Stimulated activated CD4-positive, alpha-beta T cell treated with anti-CD3 and anti-CD28 coated beads, Interleukin-1b, Interleukin-23, amount 100 ng/mL, for 1 hour (primary cell): ENCODE measurements at places on chromosomes 16 and 17.
A peak's percentile ranks its signal among the peaks of the same experiment; 100 is the strongest.

DNA sequence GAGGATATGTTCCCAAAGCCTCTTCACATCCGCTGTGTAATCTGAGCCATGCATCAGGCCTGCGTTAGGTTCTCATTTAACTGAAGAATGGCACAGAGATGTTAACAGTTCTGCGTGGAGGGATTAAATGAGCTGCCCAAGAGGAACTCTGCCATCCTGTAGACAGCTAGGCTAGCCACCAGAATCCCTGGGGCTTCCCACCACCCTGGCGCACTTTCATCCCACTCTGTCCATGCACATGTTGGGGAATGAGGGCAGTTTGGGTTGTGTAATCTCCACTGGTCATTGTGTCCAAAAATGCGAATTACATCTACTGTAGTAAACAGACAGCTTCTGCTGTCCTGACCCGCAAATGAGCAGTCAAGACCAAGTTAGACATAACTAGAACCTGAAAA, 1.0 kb upstream of the GLG1 start:
- DNase-seq: no peak

DNA sequence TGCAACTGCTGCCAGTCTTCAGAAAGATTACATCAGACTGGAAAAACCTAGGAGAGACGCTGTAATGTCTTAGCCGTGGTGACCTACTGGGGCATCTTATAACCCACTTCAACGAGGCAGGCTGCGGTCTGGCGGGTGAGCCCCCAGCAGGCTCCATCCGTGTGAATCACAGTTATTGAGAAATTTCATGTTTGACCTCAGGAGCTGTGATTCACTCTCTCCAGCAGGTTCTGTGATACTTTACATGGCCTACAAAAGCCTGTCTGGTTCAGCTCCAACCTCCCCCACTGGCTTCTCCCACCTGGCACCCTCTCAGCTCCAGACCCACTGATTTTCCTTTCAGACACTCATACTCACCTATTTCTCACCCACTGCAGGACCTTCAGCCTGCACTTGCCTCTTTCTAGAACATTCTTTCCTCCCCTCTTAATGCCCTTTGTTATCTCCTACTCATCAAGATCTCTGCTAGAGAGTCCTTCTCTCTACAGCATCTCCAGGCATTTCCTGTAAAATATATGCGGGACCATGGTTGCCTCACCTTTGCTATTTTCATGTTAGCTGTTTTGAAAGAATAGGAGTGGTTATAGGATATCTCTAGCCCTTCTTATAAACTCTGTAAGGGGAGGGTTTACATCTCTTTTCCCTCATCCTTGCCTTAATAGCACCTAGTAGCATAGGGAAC, 227.9 kb downstream of the MAF start:
- no peak for DNase-seq

- no peak for DNase-seq
Observed at GRCh38 chr17:49944273-49944870, 24.6 kb upstream of the DLX4 start.

GRCh38 chr17:64747938-64748540, 85.9 kb upstream of the SMURF2 start:
- no peak for DNase-seq

DNA sequence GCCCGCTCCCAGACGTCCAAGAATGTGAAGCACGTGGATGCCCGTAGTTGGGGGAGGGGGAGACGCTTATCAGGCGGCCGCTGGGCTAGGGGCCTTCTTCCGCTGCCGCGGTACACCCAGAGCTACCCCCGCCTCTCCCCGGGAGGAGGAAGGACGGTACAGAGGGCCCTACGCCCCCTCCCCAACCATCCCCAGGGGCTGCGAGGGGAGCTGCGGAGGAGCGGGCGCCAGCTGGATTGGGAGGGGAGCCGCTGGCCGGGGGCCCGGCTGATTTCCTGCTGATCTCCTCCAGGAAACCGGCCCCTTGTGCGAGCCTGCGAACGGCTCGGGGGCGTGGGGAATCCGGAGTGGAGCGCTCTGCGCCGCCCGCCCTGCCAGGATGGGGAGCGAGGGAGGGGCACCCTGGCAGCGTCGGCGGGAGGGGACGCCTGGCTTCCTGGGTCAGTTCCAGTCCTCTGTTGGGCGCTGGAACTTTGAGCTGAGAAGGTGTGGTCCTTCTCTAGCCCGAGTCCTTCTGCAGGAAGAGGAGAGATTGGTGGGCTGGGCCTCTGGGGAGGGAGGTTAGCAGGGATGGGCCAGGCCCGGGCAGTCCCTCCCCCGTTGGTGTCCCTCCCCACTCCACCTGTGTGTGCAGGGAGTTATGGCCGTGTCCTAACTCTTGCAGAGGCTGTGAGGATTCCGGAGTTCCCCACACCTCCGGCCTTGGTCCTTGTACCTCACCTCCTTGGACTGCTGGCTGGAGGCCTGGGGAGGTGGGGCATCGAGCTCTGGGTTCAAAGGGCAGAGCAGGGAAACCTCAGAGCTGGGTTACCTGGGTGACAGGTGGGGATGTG, 19.2 kb downstream of the GJD3 start:
- DNase-seq: no peak

DNA sequence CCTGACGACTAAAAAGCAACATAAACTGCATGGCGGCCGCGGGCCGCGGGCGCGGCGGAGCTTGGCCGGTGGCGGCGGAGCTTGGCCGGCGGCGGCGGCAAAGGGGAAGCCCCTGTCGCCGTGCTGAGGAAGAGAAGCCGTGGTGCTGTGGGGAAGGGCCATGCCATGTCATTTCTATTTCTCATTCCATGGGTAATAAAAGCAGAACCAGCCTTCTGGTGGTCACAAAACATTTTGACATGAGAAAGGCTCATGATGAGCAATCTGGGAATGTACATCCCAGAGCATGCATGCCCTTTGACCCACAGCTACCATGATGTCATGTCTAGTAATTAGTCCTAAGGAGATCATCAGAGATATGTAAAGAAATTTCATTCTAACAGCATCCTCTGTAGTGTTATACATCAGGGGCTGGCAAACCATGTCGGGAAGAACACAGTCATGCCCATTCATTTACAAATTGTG, 23.9 kb upstream of the HEATR6 start:
- DNase-seq: no peak

DNA sequence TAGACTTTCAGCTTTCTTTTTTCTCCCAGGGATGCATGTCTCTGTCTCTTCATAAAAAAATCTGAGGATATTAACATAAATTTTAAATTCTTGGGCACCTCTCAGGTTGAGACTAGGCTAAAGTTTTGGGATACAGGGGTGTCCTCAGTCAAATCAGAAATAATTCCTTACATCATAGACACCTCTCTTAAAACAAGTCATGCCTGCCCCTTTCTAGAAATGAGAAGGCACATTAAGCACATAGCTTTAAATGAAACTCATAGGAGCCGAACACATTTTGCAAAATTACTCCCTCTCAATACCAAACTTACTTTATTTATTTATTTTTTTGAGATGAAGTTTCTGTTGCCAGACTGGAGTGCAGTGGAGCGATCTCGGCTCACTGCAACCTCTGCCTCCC, 67.3 kb upstream of the BCAR1 start:
- DNase-seq: no peak

- DNase-seq: no peak
Observed at GRCh38 chr16:47995354-47995753, 160.4 kb downstream of the ABCC12 start.

GRCh38 chr16:57386381-57386951, 14.2 kb downstream of the CX3CL1 start:
- DNase-seq: no peak

- no peak for DNase-seq
Observed at GRCh38 chr17:55451203-55451641, 29.6 kb upstream of the MMD start.

DNA sequence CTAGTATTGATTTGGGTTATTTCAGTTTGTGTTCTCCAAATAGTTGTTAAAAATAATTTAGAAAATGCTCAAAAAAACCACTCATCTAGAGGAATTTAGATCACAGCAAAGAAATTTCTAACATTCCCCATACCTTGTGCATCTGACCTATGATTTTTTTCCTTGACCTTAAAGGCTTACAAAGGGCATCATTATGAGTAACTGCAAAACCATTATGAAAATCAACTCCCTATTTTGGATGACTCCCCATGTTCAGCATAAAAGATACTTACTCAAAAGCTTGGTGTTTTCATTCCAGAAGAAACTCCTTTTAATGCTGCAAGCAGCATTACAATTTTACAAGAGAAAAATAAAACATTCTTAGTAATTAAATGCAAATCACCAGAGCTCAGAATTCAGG, 83.2 kb downstream of the GRIN2A start:
- DNase-seq: no peak

- no peak for DNase-seq
Observed at GRCh38 chr17:5711344-5711743, 127.0 kb upstream of the NLRP1 start.

DNA sequence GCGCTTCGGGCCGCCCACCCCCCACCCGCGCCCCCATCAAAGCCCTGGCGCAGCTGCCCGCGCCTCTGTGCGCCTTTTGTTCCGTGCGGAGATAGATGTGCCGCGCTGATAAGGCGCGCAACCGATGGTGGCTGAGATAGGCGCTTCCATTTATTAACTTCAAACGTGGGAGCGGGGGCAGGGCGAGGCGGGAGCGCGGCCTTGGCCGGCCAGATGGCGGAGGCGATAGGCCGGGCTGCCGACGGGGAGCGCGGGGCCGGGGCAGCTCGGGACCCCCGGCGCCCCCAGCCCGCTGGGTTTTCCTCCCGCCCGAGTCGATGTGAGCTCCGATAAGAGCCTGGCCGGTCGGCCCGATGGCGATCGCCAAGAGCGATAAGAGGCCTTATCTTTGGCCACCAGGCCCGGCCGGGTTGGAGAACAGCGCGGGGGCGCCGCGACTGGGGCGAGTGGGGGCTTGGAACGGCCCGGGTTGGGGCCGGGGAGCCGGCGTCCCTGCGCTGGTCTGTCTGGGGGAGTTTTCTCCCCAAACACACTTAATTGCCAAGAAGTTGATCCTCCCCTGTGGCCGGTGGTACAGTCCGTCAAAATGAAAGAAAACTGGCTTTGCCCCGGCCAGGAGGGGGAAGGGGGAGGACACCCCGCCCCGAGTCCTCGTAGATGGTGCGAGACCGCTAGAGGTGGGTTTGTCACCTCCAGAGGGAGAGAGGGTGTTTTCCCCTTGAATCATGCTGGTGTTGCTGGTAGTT, 2.7 kb downstream of the ZFPM1 start:
- DNase-seq: peak; percentile 65

GRCh38 chr16:17162560-17162959, 308.2 kb downstream of the XYLT1 start:
- no peak for DNase-seq
